ENCODE measurements at places on chromosomes 3 and 15.
A peak's percentile ranks its signal among the peaks of the same experiment; 100 is the strongest.

GRCh38 chr3:196377321-196377720 lies 39.1 kb upstream of the TM4SF19 start:
- no peak for DNase-seq

DNA sequence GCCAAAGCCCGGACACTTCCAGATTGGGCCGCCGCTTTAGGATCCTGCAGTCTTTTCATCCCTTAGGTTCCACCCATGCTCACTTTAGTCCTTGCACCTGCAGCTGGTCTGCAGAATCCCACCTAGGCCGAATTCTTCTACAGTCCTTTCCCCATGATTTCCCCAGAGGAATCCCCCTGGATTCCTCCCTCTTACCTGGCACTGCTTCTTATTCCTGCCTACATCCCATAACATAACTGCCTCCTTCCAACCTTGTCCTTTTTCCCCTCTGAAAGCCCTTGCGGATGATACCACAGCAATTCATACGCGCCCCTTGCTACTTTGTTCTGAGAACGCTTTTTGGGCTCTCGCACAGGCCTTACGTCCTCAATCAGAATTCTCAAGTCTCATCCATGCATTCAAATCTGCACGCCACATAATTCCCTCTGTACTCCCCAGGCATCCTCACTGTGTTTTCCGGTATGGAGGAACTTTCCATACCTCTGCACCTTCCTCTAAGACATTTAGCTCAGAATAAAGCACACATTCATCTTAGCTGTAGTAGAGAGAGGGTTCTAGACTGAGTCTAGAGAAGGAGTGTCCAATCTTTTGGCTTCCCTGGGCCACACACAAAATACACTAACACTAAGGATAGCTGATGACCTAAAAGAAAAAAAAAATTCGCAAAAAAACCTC lies 619 bp downstream of the EIF2AK4 start:
- no peak for DNase-seq

DNA sequence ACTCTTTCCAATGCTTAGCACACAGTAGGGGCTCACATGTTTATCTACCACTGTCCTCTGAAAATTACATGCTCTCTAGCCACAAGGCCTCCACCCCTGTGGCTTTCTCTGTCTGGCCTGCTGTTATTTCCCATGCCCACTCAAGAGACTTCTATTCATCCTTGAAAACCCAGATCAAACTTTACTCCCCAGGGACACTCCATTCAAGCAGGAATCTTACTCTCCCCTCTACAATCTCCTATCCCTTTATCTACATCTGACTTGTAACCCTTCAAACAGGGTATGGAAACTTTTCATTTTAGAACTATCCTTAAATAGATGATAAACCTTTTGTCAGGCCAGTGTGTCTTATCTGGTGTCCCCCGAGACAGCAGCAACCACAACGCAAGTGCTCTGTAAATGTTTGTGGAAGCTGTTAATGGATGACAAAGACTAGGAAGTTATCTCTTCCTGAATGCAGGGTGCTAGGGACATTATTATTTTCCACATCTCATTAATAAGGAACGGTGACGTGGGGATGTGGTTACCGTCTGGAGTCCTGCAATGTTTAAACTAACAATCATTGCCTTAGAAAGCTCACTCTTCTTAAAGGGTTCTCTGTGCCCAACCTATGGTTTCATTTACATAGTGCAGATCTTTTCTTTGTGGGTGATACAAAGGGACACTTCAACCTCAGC lies 322.3 kb downstream of the ARRDC4 start:
- DNase-seq = no peak

- no peak for DNase-seq
These were observed 58.3 kb downstream of the CACNA1D start for GRCh38 chr3:53552730-53553129.

GRCh38 chr3:4514916-4515315 lies 21.8 kb downstream of the ITPR1 start:
- no peak for DNase-seq

DNA sequence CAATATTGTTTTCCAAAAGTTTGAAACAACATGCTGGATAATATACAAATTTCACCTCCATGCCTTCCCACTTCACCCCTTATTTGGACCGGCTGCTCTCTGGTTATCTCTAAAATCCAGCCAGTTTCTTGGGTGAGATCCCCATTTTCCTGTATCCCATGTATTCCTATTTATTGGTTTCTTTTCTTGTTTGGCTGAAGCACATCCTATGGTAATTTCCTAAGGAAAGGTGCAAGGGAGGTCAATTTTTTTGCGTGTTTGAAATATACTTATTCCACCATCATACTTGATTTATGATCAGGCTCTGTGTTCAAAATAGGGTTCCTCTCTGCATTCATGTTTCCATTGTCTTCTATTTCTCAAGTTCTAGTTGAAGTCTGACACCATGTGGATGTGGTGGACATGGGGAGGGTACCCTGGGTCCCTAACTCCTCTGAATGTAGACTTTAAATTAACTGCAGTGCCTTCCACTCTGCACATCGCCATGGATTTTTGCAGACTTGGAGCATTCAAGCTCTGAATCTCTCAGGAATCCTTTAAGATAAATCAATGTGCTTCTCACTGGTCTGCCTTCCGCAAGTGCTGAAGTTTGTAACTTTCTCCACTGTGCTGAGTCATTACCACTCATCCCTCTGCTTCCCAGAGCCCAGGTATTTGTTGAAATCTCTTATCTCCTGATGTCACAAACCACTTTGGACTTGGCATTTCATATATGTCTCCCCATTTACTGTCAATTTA lies 52.1 kb upstream of the TLE3 start:
- DNase-seq = no peak

- peak; percentile 42 for DNase-seq
These were observed 1.6 kb upstream of the MCTP2 start for GRCh38 chr15:94229591-94230369.

- DNase-seq = no peak
These were observed 1.5 kb upstream of the SH3GL3 start for GRCh38 chr15:83445643-83446042.

- no peak for DNase-seq
These were observed 15.0 kb upstream of the UTS2B start for GRCh38 chr3:191345334-191345733.

DNA sequence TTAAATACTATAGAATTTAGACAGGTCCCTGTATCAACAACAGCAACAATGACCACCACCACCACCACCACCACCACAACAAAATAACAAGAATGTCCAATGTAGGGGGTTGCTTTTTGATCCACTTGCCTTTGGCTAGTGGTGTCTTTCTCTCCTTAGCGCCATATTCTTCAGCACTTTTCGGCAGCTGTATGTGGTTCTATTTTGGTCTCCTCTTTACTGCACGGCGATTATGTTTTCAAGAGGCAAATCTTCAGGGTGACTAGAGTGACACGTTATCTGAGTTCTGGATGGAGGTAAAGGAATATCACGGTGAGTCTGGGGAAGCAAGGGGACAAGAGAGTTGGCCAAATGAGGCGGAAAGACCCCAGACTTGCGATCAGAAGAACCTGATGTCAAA lies 56.1 kb downstream of the ST6GAL1 start:
- no peak for DNase-seq

DNA sequence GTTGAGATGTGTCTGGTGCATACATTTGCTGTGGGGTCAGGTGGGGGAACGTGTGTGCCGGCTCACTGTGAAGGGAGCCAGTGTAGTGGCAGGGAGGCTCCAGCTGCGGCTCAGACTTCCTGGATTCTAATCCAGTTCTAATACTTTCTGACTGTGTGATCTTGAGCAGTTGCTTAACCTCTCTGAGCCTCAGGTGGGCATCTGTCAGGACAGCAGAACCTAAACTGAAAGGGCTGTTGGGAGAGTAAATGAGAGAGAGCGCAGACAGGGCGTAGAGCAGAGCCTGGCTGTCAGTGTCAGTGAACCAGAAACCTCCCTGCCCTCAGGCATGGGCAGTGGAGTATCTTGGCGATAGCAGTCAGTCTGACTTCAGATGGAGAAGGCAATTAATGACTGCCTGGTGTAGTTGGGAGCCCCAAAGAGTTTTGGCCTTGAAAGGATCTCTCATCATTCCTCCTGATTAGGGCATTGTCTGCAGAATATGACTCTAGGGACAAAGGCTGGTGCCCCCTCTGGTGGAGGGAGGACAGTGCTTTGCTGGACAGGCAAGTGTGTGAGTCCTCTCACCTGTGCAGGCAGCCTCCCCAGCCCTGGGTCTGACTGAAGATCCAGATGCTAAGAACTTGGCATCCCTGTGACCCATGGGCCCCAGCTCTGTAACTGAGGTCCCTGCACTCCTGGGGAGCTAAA lies 9.6 kb downstream of the KBTBD13 start:
- no peak for DNase-seq

- no peak for DNase-seq
These were observed 13.7 kb upstream of the SEMA3B start for GRCh38 chr3:50255251-50255615.

DNA sequence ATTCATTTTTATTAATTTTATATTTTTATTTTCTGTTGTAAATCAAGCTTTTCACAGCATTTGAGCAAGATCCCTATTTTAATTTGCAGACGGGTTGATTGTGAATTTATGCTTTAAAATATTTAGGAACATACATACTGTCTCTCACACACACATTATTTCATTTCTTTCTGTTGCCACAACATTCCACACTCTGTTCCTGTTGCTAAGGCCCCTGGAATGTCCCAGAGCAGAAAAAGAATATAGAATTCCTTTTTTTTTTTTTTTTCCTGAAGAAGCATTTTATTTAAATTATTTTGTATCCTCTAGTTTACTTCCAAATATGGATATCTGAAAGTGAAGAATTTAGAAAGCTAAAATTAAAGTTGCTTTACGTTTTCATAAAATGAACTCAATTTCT lies 36.8 kb upstream of the SCAANT1 start:
- DNase-seq = no peak

DNA sequence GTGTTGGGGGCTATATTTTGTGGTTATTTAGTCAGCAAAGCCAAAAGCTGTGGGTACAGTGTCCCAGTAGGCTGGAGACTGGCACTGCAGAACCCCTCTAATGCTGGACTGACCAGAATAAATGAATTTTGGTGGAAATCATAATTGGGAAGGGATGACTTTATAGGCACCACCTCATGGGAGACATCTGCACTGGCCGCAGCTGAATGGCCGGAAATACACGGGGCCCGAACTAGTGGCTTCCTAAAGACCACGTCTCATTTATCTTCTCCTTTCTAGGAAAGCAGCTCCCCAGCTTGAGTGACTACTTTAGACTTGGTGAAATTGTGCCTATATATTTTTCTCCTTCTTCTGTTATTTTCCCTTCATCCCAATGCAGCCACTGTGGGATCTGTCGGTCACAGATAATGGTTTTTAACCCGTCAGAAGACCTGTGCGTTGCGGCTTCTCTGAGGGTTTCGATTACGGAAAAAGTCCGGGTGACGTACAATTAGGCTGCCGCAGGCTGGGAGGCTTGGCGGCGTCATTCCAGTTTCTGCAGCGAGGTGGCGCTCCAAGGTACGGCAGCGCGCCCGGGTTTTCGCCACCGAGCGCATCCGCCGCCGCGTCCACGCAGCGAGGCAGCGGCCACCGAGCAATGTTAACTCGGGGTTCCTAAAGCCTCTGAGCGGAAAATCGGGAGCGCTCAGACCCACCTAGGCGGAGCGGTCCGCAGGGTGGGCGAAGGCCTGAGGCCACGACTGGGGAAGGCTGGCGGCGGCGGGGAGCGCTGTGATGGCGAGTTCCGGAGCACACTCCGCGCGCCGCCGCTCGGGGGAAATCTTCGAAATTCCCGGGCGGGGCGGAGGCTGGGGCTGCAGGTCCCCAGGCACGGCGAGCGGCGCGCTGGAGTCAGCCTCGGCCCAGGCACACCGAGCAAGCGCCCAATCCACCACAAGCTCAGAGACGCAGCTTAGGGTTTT lies 26.3 kb downstream of the NR2F2 start:
- peak; percentile 62 for DNase-seq

DNA sequence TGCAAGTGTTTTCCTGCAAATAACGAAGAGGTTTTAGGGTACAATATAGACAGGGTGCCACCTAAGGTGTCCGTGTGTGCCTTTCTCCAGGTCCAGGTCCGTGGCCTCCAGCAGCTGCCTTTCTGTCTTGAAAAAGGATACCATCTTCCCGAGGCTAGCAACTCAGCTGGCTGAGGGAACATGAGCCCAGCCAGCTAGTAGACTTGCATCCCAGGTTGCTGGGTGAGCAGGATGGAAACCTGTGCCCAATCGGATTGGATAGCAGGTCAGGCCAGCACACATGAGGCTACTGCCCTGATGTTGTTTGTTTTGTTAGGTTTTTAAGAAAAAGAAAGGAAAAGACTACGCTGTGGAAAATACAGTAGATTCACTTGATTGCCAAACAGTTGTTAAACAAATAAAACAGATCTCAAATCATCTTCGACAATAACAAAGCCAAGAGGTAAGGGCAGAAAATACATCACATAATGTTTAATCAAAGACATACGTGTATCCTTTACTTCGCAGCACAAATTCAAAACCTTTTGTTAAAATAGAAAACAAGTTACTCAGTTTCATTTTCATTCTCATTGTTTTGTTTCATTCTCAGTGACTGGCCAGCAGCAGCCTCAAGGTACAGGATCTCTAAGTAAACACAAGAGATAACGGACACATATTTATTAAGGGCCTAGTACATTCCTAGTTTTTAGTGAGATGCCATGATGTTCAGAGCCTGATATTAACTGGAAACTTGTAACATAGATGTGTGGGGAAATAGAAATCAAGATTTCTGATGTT lies 661.2 kb upstream of the NR2F2 start:
- DNase-seq = no peak

- no peak for DNase-seq
These were observed 9.4 kb downstream of the PIK3CB start for GRCh38 chr3:138825336-138825735.

- no peak for DNase-seq
These were observed 130.6 kb downstream of the AQP9 start for GRCh38 chr15:58268746-58269267.

- no peak for DNase-seq
These were observed 293.8 kb upstream of the WNT5A start for GRCh38 chr3:55780913-55781312.

- no peak for DNase-seq
These were observed 24.1 kb upstream of the NOX5 start for GRCh38 chr15:68990231-68990991.

GRCh38 chr3:51401735-51402134 lies 10.7 kb downstream of the RBM15B start:
- no peak for DNase-seq

DNA sequence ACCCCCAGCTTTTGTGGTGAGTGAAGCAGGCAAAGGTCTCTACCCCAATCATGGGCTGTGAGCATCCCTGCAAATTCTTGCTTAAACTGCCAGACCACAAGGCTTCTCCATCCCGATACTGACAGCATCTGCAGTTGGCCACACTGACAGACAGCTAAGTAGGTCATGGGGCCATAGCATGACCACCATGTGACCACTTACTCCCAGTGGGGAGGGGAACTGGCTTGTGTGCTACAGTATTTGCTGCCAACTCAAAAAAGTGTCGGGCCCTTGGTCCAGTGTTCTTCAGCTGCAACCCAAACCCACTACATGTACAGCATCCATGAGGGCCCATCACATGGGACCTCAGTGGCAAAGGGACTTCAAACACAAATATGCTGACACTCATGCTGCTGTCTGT lies 103.4 kb downstream of the SEC22A start:
- DNase-seq = no peak
